Common myeloid progenitor, CD34-positive (primary cell): ENCODE measurements at places on chromosomes 4 and X.

- DNase-seq: no peak
These were observed 50.7 kb downstream of the FHL1 start for GRCh38 chrX:136198010-136198409.

DNA sequence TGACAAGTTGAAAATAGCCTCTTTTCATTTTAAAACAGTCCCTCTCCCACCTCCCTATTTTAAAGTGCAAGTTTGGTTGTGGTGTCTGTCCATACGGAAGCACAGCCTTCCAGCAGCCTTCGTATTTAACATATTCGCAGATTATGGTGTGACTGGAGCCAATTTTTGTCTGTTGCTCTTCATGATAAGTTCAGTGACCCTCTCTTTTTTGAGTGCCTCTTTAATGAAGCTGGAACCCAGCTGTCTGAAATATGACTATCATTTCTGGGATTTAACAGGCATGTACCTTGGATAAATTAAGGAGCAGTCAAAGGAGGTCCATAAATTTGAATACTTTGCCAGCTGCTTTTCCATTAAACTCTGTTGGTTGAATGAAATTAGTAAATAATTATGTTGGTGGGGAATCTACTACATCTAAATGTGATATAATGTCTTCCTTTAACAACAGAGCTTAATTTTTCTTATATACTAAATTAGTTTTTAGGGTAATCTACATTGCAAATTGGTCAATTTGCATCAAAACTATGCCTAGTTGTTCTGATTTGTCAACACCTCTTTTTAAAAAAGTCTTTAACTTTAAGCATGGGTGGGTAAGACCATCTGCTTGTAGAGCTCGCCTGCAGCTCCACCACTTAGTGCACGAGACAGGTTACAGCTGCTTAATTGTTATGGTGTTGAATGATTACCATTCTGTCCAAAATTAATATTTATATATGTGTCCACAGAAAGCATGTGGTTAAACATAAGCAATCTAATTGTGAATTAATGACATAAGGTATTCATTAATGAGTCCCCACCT lies 216.6 kb downstream of the DCTD start:
- DNase-seq: no peak

GRCh38 chr4:117010671-117011070 lies 74.7 kb downstream of the TRAM1L1 start:
- no peak for DNase-seq

GRCh38 chrX:25011589-25012432 lies 4.0 kb downstream of the ARX start:
- no peak for DNase-seq

DNA sequence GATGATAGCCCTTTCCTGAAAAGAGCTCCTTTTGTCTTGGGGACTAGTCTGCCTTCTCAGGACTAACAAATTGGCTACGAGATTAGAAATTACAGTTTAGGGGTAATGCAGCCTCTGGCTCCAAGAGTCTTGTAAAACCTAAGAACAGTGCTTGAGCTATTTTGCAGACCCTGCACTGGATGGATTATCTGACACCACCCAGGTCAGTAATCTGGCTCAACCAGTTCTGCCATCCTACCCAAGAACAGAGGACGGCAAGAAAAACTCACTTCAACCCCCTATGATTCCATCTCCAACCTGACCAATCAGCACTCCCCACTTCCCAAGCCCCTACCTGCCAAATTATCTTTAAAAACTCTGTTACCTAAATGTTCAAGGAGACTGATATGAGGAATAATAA lies 225.1 kb downstream of the FAM47A start:
- no peak for DNase-seq
